ENCODE measurements at places on chromosomes 11 and 22. TPM values are rescaled to one million over a fixed set of nuclear protein-coding genes. Genes with fewer than 3 reads are reported as not detected.

The SAA1 gene
- total RNA-seq, result 44.3 TPM

The OR4S2 gene
- not detected for total RNA-seq

The CLMP gene
- 27.0 TPM for total RNA-seq

The KRTAP5-9 gene
- total RNA-seq, result not detected

The TTC36 gene
- not detected for total RNA-seq

The C11orf87 gene
- total RNA-seq, result 0.03 TPM

The CHRM1 gene
- 1.5 TPM for total RNA-seq

The LRRN4CL gene
- total RNA-seq, result 7.3 TPM

The OR8D4 gene
- total RNA-seq, result not detected

The NADSYN1 gene
- 41.2 TPM for total RNA-seq
